ENCODE measurements at places on chromosomes 7 and 10. TPM values are rescaled to one million over a fixed set of nuclear protein-coding genes. Genes with fewer than 3 reads are reported as not detected.

- peak; percentile 23 for DNase-seq
Measured at GRCh38 chr10:122181041-122181732, 89.9 kb upstream of the BTBD16 start.

DNA sequence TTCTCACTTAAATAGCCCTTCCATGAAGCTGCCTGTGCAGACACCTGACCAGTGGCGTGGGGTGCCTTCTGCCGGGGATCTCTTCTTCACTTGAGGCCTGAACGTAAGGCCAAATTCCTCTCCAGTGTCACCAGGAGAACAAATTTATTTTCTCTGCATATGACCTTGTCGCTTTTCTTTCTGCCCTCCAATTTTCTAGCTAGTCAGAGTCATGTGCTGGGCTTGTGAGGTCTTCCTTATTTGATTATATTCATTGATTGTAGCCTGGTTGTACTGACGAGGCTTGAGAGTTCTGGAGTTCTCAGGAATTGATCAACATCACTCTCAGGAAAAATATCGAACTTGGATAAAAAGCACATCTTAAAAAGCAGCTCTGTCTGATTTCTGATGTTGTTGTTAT, 255.7 kb downstream of the BUB3 start:
- no peak for DNase-seq

- DNase-seq, result no peak
Measured at GRCh38 chr7:47584536-47584895, 2.6 kb upstream of the TNS3 start.

GRCh38 chr7:107173191-107173590, 4.4 kb downstream of the HBP1 start:
- DNase-seq, result no peak

CTBP2 gene
- 82.7 TPM for total RNA-seq

DNA sequence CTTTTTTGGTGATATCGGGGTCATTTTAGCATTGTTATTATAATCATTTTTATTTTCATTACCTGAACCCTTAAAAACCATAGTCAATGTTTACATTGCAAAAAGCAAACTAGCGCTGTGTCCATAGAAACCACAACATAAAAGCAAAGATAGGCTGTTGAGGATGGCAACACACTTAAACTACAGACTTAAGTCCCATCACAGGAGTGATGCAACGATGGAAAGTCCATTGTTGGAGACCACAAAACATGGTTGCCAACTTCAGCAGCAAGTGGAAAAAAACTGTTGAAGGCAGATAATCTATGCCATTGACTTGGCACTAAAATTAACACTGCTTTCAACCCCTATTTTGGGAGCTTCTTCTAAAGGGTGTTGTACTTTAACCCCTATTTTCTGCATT, 398.8 kb upstream of the IGFBP3 start:
- no peak for DNase-seq

- no peak for DNase-seq
Measured at GRCh38 chr7:154387252-154387651, 335.1 kb downstream of the DPP6 start.

- no peak for DNase-seq
Measured at GRCh38 chr10:96858038-96858705, 26.1 kb downstream of the LCOR start.

- DNase-seq, result peak; percentile 51
Measured at GRCh38 chr10:100713049-100713858, 32.1 kb upstream of the PAX2 start.

GRCh38 chr10:97117372-97117771, 68.4 kb downstream of the SLIT1 start:
- no peak for DNase-seq

SPDYE3 gene
- not detected for total RNA-seq

- DNase-seq, result no peak
Measured at GRCh38 chr7:124440081-124440480, 325.5 kb downstream of the GPR37 start.

DNA sequence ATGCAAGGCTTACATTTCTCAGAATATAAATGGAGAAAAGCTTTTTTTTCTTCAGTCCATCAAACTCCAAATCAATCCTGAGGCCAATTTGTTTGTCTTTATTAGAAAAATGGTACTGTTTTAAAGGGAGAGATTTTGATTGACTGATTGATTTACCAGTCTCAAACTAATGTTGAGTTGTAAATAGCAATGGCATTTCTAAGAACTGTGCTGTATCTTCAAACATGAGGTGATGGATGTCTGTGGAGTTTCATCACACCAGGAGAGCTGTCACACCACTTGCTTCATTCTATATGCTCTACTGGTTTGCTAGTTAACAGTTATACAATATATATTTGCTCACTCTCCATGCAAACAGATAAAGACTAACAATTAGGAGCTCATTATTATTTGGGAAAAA, 39.0 kb upstream of the LRRTM3 start:
- DNase-seq, result no peak

GRCh38 chr7:81707196-81707595, 62.7 kb downstream of the HGF start:
- DNase-seq, result no peak

DNA sequence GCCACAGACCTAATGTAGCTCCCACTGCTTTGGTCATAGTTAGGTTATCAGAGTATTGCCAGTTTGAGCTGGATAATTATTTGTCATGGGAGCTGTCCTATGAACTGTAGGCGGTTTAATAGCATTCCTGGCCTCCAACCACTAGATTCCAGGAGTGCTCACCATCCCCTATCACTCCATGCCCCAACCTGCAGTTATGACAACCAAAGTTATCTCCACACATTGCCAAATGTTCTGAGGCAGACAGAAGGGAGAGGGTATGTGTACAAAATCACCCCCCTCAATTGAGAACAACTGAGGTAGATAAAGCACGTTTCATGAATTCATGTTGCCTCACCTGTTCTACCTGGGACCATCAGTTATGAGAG, 119.0 kb upstream of the CACUL1 start:
- DNase-seq, result no peak

- no peak for DNase-seq
Measured at GRCh38 chr10:96133135-96133534, 3.0 kb downstream of the ZNF518A start.

DNA sequence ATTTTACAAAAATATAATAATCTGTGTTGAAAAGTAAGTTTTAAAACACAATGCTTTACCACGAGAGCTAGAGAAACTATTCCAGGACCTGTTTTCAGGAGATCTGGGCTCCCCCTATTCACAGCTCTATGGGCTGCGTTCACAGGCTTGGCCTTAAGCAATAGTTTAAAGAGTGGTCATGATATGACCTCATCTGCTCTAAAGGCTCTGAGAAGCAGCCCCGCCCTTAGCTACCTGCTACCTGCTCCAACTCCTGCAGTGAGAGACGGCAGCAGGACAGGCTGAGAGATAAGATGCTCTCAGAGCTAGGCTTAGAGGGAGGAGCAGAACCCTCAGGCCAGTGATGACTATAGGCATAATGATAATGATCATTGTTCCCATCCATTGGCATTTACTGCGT, 12.6 kb downstream of the ALOX5 start:
- DNase-seq, result no peak

DNA sequence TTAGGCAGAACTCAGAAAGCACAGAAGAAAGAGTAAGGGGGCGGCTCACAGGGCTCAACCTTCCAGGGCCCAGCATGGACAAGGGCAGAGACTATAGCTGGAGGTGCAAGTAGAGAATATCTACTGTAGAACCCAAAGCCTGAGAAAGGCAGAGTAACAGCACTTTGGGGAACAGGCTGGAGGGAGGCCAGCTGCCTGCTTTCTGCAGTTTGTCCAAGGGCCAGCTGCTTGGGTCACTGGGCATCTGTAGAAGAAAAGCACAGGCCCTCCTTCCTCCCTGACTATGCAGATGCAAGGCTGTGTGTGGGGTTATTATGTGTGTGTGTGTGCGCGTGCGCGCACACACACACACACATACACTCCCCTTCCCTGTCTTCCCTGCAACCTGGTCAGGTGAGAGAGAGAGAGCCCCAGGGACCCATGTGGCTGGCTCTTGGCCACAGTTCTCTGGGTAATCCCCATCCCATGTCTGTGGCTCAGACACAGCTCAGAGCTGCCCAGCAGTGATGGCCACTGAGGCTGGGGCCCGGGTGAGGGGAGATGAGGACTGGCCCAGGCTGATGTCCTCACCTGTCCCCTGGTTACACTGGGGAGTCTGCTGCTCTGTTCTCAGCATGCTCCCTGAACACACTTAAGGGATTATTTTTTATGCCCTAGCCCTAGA, 9.0 kb downstream of the ADRA2A start:
- no peak for DNase-seq

CFAP69 gene
- total RNA-seq, result 0.68 TPM

GRCh38 chr7:82049891-82050533, 280.2 kb upstream of the HGF start:
- DNase-seq, result peak; percentile 70

AMPH gene
- total RNA-seq, result not detected

FAM25C gene
- not detected for total RNA-seq

GRCh38 chr10:69349542-69349888, 67.2 kb downstream of the TACR2 start:
- DNase-seq, result no peak
